Stimulated activated CD8-positive, alpha-beta memory T cell treated with anti-CD3 and anti-CD28 coated beads, Interleukin-7, amount 100 ng/mL, for 1 hour (primary cell): ENCODE measurements at places on chromosomes 11 and 22.
A peak's percentile ranks its signal among the peaks of the same experiment; 100 is the strongest.

GRCh38 chr11:120613264-120614226, 102.0 kb downstream of the GRIK4 start:
- DNase-seq: no peak

- DNase-seq: no peak
Observed at GRCh38 chr11:125505492-125506080, 9.5 kb upstream of the FEZ1 start.

- DNase-seq: no peak
Observed at GRCh38 chr22:30804626-30805025, 110.0 kb downstream of the OSBP2 start.

DNA sequence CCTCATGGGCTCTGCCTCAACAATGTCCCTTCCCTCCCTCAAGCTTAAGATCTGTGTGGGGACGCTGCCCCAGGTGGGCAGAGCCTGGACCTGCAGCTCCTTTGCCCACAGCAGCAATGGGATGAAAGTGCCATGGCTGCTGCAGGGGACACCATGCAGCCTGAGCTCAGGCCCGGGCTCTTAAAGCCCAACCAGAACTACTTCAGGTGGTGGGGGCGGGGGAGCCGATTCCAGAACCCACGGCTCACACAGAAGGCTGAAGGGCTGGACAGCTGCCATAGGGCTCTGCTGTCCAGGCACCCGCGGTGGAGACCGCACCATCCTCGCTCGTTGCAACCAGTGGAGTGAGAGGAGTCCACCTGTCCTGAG, 12.5 kb downstream of the CHID1 start:
- no peak for DNase-seq

- DNase-seq: no peak
Observed at GRCh38 chr22:45444168-45444567, 30.7 kb downstream of the RIBC2 start.

- no peak for DNase-seq
Observed at GRCh38 chr11:75100314-75100713, 3.6 kb upstream of the OR2AT4 start.

GRCh38 chr22:20240447-20240764, 27.7 kb downstream of the RTN4R start:
- no peak for DNase-seq

DNA sequence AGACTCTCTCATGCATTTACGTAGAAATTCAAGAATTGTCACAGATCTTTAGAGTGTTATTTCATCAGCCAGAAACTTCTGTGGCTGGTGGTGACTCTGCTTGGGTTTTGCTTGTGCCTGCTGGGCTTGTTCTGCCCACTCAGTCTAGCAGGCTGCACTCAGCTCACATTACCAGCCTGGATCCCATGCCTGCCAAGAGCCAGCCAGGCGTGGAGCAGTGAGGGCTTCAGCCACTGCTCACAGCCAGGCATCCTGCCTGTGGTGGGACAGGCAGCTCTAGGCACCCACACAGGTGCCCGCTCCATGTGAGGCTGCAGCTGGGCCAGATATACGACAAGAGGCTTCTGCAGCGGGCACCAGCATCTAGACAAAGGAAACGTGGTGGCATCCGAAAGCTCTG, 1213.3 kb upstream of the RAG2 start:
- DNase-seq: no peak

DNA sequence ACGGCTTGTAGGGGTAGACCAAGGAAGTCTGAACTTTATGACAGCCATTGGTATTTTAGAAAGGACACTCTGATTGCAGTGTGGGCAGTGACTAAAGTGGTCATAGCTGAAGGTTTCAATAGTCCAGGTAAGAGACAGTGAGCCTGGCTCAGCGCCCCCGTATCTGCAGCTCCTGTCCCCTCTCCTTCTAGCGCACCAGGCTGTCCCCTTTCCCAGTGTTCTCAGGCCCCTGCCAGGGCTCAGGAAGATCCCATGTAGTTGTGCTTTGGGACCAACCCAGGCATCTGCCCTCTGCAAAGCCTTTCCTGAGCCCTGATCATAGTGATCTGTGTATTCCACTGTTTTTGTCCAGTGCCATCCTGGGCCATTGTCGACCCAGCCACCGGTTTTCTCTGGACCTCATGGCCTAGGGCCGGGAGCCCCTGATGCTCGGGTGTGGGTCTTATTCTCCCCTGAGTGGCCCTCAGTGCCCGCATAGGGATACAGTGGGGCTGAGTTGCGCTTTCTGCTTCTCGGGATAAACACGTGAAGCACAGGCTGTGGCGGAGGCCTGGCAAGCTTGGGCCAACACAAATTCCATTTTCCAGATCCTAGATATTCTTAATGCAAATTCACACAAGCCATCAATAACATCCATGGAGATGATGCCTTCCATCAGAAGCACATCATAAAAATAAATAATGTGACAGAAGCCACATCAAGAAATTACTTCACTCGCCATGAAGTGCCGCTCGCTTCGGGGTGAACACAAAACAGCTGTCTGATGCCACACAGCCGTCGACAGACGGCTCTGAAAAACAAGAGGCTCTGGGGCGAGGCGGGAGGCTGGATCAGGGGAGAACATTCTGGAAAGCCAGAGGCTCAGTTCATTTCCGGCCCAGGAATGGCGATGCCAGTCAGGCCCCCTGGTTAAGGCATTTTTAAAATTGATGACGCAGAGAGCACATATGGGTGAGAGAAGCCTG, 805.0 kb downstream of the TBC1D22A start:
- no peak for DNase-seq

GRCh38 chr22:45164270-45165088, 754 bp downstream of the NUP50 start:
- DNase-seq: peak; percentile 5

DNA sequence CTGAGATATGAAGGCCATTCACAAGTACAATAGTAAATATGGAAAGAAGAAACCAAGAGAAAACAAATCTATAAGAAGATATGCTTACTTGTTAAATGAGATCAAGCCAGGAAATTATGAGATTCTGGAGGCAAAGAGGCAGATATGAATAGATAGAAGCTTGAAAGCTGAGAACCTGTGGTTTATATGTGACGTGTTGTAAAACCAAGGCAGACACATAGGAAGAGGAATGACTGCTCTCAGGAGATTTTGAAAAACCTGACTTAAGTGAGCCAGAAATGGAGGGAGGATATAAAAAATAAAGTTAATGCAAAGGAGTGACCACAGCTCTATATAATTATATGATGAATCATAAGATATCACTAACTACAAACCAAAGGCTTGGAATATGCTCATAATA, 1160.5 kb upstream of the CNTN5 start:
- DNase-seq: no peak

DNA sequence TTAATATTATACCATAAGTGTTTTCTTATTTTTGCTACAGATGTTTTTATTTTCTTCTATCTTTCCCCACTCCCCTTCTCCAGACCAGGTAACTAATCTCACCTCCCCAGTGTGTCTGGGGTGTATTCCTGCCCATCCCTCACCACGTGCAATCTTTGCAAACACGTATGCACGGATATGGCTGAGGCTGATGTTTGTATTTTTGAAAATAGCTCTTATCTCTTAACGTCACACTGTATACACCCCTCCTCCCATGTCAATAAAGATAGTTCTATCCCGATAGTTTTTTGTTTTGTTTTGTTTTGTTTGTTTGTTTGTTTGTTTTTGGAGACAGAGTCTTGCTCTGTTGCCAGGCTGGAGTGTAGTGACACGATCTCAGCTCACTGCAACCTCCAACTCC, 127.5 kb downstream of the FBXO7 start:
- DNase-seq: no peak

DNA sequence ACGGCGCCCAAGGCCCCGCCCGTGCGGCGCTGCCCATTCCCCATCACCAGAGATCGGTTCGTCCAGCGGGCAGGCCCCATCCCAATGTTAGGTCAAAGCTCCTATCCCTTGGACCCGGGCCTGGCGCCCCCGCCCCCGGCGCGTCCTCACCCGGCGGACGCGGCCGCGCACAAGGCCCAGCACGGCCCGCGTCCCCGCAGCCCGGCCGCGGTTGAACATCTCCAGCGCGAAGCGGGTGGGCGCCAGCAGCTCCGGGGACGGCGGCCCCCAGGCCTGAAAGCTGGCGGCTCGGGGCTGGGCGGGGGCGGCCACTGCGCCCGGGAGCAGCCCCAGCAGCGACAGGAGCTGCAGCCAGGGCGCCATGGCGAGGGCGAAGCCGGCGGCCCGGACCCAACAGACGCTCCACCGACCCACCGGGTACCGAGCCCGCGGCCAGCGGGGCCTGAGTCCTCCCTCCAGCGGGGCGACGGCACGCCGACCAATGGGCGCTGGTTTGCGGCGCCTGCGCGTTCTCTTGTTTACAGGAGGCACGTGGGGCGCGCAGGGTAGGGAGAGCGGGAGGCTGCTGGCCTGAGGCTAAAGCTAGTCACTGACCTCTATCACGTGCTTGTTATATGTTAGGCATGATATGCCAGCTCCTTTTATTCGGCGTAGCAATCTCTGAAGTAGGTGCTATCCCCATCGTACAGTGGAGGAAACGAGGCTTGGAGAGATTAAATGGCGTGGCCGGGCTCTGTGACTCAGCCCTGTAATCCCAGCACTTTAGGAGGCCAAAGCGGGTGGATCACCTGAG, at the start of gene CTSF:
Gene CTSF (minus strand): TSS at position 483 of the 793 bp plus-strand sequence. CDS start 120 bp downstream, at position 363.
- peak; percentile 44 for DNase-seq

GRCh38 chr22:19693981-19694670, 20.2 kb upstream of the SEPTIN5 start:
- DNase-seq: no peak

DNA sequence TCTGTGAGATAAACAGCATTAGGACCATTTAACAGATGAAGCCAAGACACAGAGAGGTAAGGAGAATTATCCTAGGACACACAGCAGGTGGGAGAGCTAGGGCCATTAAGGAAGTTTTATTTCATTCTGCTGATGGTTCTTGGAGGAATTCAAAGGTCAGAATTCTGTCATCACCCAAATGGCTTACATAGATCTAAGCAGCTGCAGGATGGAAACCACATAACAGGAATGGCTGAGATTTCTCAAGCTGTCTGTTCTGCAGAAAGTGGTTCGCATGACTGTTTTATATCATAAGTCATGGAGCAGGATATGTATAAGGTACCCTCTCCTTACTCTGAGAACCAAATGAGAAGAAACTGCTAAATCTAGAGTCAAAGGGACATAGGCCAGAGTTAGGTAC, 163.2 kb upstream of the NARS2 start:
- no peak for DNase-seq

DNA sequence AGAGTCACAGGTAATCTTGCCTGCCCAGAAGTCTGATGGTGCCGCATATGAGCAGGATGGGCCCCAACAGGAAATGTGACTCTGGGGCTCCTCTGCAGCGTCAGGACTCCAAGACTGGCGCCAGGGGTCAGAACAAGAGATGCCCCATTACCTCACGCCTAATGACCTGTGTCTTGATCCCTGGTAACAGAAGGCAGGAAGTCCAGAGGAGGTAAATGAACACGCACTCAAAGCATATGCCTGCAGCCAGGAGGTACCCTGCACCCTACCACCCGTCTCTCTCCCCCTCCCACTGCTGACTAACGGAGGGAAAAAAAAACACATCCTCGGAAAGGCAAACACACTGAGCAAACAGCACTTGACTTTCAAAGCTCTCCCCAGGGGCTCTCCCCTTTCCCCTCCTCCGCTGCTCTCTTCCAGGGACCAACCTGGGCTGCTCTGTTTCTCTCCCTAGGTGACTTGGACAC, 37.3 kb downstream of the ABCC8 start:
- DNase-seq: no peak

- no peak for DNase-seq
Observed at GRCh38 chr11:103988595-103988969, 47.9 kb upstream of the DDI1 start.

DNA sequence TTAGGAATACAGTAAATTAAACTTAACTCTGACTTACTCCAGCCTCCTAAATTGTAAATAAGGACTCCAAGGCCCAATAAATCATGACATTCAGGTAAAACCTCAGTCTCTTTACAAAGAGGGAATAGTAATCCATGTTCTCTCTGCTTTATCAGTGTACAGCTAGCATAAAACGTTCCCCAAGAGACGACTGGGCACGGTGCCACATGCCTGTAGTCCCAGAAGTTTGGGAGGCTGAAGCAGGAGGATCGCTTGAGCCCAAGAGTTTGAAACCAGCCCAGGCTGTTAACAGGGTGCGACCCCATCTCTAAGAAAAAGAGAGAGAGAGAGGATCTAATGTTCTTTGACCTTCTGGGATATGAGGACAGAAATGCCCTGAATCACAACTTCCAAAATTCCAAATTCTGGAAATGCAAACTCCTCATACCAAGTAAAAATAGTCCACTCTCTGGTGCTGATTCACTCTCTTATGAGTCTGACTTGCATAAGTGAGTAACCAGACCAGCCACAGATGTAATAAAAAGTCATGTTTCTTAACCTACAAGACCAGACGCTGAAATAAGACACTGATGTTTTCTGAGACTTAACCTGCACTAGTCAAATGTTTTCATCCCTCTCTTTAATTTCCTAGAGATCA, 25.5 kb downstream of the NNMT start:
- no peak for DNase-seq

- DNase-seq: no peak
Observed at GRCh38 chr11:130534551-130534950, 86.1 kb downstream of the ADAMTS15 start.

- DNase-seq: no peak
Observed at GRCh38 chr11:63767565-63768236, 874 bp downstream of the ZFTA start.

- no peak for DNase-seq
Observed at GRCh38 chr11:115784796-115785521, 280.7 kb upstream of the CADM1 start.

DNA sequence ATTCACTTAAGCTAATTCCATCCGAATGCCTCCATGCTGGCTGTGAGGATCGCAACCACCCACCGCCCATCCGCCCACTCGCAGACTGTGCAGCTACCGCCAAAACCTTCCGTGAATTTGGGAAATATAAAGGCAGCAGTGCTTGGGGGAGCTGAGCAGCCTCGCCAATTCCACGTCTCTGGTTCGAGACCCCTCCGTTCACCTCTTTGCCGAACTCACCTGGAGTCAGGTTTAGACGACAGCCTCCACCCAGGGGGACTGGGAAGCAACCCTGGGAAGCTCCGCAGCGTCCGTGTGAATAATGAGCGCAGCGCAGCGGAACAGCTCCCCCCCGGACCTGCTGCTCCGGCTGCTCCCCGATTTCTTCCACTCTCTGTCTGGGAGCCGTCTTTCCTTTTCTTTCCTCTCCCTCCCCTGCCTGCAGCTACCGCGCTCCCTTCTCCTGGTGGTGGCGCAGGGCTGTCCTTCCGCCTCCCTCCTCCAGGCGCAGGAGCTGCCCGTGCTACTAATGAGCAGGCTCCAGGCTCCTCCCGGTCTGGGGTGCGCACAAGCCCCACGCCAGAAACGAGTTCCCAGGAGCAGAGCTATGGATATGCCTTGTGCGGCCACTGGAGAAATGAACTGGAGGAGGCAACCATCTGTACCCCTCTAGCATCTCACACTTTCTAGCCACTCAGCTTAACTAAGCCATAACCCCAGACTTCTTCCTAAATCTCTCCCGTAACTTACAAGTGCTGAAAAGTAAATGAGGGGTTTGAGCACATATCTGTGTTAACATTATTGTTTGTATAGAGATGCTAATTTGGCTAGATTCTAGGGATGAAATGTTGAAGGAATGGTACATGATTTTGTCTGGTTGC, 107.3 kb downstream of the XKR3 start:
- no peak for DNase-seq
